ENCODE measurements at places on chromosomes 5 and 9.

DNA sequence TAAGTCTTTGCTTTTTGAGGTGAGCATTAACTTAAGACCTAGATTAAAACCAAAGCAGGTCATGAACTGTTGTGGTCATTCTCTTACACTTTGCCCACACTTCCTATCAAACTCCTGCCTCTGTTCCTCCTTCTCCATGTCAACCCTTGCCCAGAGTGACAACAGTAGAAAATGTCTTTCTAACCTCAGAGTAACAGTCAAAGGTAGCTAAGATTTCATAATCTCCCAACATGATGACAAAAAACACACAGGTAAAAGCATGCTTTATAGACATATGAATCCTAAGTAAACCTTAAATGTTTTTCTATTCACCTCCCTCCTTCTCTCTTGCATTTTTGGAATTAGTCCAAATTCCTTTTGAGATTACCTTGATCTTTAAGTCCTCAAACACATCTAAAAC, 422.3 kb downstream of the SPATA31D1 start:
- no peak for DNase-seq

DNA sequence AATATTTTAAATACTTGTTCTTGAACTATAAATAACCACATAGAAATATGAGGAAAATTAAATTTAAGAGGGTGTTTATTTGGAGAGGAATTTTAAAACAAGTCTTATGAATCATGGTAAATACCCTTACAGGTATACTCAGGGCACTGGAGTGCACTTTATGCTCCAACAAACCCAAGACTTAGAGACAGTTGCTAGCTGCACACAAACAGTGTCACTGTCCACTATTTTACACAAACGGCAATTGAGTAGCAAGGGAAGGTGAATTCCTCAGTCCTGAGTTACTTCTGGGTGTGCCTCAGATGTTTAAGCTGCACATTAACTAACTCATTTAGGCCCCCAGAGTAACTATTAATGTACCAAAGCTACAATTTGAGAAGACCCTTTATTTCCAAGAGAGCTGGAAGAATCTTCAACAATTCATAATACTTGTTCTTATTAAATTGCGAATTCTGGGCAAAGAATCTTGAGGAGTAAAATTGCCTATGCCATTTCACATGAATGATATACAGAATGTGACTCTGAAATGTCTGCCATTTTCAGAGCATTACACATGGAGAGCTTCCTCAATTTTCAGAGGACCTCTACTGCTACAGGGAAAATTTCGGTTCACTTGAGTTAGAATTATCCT, 371.2 kb downstream of the PDE4D start:
- no peak for DNase-seq

GRCh38 chr5:27810458-27810857, 772.1 kb upstream of the CDH9 start:
- peak; percentile 12 for DNase-seq

DNA sequence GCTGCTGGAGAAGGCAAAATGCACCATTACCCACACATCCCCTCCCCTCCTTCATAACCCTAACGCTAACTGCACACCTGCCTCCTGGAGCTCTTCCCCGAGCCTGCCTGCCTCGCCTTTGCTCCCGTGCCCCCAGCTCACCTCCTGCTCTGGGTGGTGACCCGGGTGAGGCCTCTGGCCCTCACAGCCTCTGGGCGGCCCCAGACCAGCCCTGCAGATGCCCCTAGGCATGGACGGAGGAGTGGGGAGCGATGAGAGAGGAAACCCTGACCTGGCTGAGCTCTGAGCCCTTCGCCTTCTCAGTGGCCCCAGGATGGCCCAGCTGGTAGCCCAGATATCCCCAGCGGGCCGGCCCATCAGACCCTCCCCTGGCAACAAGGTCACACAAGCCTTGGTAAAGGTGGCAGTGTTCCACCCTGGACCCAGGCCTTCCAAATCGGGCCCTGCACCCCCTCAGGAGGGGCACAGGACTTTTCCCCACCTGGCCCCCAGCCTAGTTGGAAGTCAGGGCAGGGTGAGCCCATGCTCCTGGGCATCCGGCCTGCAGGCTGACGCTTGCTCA, 14.5 kb upstream of the CAMSAP1 start:
- no peak for DNase-seq

GRCh38 chr5:80346055-80346454, 26.3 kb downstream of the SPZ1 start:
- peak; percentile 30 for DNase-seq

DNA sequence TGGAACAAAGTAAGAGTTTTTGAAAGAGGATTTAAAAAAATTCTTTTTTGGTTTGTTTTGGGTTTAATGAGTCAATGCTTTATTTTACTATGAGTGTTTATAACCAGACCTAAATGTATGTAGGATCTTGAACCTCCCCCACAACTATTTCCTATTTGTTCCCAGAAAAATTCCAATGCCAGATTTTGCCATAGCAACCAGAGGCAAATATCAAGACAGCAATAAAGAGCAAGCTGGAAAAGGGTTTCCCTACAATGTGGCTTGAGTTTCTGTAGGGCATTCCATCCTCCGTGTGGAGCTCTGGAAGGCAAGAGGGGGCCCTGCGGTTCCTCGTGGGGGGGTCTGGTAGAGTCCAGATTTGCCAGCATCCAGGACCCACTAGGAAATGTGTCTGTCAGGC, 27.8 kb upstream of the GDNF start:
- no peak for DNase-seq

Measured in A673 (cell line).